ENCODE measurements at places on chromosomes 13 and 19.

DNA sequence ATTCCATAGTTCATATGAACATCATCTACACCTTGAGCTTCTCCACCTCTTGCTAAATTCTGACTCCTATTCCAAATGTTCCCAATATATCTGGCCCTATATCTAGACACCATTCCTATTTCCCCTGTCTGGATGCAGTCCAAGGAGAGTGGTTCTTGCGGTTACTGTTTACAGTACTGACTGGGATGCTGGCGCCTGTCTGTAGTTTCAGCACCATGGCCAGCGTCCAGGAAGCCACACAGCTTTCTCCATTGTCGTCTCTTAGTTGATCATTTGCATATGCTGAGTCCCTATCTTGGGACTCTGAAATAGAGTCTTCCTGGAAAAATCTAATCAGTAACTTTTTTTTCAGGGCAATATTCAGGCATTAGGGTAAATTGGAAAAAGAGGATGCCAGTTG, 14.9 kb downstream of the LAIR2 start:
- no peak for DNase-seq

GRCh38 chr13:35630551-35631275, 154.2 kb upstream of the MAB21L1 start:
- DNase-seq: peak; percentile 74

- no peak for DNase-seq
Observed at GRCh38 chr13:27309967-27310598, 39.5 kb downstream of the RASL11A start.

GRCh38 chr13:78770601-78771000, 111.6 kb upstream of the OBI1 start:
- DNase-seq: no peak

- DNase-seq: no peak
Observed at GRCh38 chr13:109779074-109779473, 7.3 kb downstream of the IRS2 start.

DNA sequence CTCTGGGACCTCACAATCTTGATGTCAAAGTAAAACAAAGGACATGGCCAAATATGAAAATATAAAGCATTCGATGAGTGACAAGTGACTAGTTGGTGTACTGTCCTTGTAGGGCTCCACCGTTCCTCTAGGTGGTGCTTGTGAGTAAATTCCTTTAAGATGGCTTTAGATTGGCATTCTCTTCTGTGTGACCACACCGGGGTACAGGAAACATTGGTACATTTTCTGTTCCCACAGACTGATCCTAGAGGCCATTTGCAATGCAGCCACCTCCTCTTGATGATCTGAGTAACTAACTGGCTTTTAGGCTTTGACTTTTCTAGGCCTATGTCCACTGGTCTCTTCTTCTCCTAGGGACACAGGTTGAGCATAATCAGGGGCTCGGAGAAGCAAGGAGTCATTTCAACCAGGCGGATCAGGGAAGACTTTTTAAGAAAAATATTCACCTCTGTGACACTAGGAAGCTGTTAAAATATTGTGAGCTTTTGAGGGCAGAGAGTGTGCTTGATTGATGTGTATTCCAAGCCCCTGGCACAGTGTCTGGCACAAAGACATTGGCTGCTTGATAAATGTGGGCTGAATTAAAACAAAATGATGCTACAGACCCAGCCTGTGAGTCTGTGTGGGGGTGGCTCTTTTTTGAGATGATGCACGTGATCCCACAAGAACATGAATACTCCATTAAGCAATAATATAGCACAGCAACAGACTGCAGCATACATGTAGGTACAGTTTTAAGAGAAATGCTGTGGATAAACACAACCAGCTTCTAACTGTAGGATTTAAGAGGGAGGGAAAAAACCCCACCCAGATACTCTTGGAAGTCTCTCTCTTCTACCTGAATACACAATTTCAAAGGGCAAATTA, 21.0 kb downstream of the EPSTI1 start:
- DNase-seq: no peak

DNA sequence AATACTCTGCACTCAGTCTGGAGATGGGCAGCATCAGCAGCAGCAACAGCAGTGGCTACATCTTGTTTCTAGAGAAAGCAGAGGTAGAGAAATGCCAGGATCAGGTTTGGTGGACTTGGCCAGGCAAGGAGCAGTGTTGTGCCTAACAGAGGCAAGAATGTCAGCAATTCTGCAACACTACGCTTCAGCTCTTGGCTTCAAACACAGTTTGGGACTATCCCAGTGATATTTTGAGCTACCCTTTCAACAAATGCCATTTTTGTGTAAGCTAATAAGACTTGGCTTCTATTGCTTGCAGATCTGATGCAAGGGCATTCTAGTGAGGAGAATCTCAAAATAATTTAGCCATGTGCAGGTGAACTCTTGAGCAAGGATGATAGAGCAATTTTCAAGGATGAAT, 271.3 kb downstream of the PCDH20 start:
- DNase-seq: no peak

DNA sequence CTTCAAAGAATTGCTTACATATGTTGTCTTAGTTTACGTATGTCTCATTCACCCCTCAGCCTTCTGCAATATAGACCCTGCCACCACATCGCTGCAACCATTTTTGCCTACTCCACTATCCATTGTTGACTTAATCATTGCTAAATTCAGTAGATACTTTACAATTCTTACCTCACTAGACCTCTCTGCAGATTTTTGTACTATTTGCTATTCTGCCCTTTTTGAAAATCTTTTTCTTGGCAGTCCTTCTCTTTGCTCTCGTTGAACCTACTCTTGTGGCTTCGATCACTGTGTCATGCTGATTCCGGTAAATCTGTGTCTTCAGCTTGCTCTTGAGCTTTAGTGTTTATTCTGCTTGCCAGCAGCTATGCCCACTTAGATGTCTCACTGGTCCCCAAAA, 81.2 kb downstream of the CDK8 start:
- no peak for DNase-seq

GRCh38 chr13:99501848-99502301, 603 bp downstream of the TM9SF2 start:
- DNase-seq: no peak

GRCh38 chr19:15240515-15240914, 8.3 kb upstream of the EPHX3 start:
- no peak for DNase-seq

DNA sequence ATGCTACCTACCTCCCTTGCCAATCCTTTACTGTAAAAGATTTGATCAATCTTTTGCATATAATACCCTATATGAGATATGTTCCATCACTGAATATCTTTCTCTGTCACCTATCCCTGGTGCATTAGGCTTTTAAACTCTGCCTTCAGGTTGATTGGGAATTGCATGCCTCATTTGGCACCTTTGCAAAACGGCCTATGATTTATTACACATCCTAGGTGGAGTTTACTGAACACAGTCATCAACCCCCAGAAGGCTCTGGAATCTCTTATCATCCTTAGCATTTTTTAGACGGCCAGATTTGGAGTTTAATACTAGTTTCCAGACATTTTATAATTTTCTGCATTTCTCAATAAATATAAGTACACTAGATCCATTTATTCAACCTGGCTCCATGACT, 448.4 kb upstream of the SLC10A2 start:
- no peak for DNase-seq

- DNase-seq: no peak
Observed at GRCh38 chr13:113724780-113725315, 34.2 kb upstream of the TMEM255B start.

DNA sequence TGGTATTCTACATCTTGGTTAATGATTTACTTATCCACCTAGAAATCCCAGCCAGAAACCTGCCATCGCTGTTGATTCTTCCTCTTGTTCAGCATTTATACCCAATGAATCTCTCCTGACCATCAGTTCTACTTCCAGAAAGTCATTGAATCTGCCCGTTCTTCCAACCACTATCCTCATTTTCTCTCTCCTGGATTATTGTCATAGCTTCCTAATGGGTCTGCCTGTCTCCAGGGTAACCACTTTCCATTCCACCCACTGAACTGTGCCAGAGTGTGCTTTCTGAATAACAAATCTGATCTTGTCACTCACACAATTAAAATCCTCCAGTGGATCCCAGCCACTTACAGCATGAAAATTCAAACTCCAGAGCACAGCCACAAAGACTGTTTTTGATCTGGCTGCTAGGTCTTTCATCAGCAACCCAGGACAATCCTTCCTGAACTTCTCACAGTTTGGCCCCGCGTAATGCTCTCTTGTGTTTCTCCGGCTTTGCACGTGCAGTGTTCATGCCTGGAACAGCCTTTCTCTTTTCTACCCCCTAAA, 330.6 kb downstream of the SPRY2 start:
- DNase-seq: no peak

DNA sequence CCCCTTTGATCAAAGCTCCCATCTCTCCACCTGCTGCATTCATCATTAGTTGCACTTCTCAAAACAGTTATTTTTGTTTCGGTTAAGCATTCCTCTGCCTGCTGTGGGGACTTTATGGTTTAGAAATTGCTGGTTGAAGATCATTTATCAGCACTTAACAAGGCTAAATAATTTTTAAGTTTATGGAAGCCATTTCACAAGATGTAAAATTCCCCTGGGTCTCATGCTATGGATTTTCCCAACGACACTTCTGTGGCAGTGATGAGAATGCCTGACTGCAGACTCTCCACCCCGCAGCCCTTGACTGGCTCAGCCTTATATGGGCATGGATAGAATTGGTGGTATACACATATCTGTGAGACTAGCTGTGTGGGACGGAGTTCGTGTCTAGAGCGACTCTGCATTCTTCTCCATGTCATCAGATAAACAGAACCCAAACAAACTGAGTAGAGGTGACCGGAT, 52.8 kb downstream of the COL4A2 start:
- peak; percentile 56 for DNase-seq

DNA sequence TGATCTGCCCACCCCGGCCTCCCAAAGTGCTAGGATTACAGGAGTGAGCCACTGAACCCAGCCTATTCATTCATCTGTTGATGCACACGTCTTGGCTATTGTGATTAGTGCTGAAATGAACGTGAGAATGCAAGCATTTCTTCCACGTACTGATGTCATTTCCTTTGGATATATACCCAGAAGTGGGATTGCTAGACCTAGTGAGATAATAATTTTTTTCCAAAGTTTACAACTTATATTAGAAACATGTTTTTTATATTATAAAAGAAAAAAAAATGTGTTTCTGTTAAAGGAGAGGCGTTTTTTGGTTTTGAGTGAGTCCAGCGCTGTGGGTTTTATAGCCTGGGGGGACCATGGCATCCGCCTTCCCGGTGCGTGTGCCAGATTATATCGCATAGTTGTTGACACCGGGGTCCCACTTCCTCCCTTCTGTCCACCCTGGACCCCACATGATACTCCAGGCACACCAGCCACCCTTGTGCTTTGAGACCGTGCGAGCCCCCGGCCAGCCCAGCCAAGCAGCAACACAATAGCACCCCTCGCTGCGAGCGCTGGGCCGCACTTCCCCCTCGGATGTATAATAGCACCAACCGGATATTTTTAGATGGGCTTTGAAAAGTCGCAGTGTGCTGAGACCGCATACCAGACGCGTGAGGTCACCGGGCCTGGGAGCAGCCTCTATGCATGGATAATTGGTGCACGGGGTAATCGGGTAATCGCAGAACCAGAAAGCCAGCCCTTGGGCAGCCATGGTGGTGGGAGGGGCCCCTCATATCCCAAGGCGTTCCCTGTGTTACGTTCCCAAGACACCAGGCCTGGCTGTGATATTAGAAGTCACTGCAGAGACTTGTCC, 59.6 kb downstream of the MYO9B start:
- peak; percentile 90 for DNase-seq

DNA sequence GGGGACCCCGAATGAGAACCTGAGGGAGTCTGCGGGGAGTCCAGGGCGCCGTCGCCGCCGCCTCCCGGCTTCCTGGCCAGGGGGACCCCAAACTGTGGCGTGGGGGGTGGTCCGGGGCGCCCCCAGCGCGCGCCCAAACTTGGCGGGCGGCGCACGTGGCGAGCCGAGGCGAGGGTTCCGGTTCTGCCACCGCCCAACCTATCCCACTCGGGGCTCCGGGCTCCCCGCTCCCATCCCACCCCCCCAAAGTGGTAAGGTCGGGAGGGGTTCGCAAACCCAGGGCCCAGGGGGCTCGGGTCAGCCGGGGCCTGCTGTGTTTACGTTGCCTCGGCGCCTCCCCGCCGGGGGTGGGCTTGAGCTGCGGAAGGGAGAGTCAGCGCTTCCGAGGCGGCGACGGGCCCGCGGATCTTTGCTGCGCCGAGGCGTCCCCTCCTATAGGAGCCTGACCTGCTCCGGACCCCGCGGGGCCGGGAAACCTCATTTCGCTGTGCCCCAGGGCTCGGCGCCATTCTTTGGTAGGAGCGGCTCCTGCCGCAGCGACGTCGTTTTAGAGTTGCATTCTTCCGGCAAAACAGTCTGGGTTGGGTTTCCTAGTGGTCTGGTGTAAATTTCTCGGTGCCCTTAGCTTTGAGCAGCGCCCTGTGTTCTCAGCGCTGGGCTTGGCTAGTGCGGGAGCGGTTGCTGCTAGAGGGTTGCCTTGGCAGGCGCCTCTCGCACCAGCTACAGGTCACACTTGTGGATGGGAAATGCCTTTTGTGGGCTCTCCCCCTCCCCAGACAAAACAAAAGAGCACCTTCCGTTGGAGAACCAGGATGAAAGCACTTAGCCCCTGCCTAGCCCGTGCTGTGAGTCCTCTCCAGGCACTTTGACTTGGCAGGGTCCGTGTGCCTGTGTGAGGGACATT, 1.2 kb downstream of the DAZAP1 start:
- no peak for DNase-seq

DNA sequence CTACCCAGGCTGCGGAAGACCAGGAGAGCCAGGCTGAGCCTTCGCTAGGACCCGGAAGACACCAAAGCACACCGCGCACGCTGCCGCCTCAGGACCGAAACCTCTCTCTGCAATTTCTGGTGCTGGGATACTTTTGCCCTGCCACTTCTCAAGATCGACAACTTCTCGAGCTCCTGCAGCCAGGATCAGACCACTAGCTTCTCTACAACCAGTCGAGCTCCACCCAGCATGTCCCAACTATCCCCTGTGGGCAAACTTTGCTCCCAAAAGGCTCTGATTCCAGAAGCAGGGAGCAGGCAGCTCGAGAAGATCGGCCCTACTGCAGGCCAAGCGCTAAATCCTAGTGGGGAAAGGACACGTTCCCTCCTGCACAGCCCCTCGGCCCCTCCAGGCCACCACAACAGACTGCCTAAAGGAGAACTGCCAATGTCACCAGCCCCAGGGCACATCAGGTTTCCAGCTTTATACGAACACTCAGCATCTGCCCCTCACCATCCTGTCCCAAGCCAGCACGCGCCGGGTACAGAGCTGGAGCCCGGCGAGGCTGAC, 979 bp downstream of the AKAP8 start:
- peak; percentile 17 for DNase-seq

DNA sequence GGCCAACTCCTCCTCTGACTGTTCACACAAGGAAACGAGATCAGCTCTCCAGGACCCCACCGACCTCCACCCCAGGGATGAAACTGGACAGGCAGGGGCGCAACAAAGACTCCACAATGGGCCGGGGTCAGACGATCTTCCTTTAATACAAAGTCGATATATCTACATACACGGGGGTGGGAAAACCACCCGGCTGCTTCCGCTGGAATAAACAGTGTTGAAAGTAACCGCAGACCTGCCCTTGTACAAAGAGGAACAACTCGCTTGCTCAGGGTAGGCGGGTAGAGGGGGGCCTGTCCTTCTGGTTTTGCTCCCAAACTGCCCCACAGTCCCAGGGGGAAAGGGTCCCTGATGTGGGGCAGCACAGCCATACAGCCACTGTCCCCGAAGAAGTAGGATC, 135.2 kb downstream of the PTPRS start:
- DNase-seq: no peak

GRCh38 chr13:29448174-29448573, 147.3 kb downstream of the SLC7A1 start:
- DNase-seq: no peak

GRCh38 chr13:32955881-32956594, 60.2 kb upstream of the KL start:
- DNase-seq: no peak

All from amniotic stem cell (primary cell).